ENCODE measurements at places on chromosomes 7 and 10. TPM values are rescaled to one million over a fixed set of nuclear protein-coding genes. Genes with fewer than 3 reads are reported as not detected.

Gene SSC4D
- 0.89 TPM for total RNA-seq

Gene DYNC1I1
- 10.6 TPM for total RNA-seq

Gene HOXA11
- not detected for total RNA-seq

Gene CPVL
- total RNA-seq: 23.0 TPM

Data from ovary (tissue), 10 donors.